ENCODE measurements at places on chromosomes 2 and 18.

- no peaks in the 10 kb centered on the region for H3K36me3 ChIP-seq
- no peaks in the 10 kb centered on the region for H3K27me3 ChIP-seq
- no peak overlapping the region for H3K4me3 ChIP-seq
- no peaks in the 10 kb centered on the region for H3K4me1 ChIP-seq
Observed at GRCh38 chr2:85718885-85719492, 24.8 kb downstream of the GNLY start.

GRCh38 chr2:141038341-141038740, 1092.5 kb downstream of the LRP1B start:
- no peak overlapping the region for H3K4me3 ChIP-seq
- H3K36me3 ChIP-seq, result no peaks in the 10 kb centered on the region
- H3K4me1 ChIP-seq, result no peaks in the 10 kb centered on the region
- H3K27ac ChIP-seq, result no peak overlapping the region
- no peaks in the 10 kb centered on the region for H3K27me3 ChIP-seq
- DNase-seq, result no peak

- no peaks in the 10 kb centered on the region for H3K27me3 ChIP-seq
- DNase-seq, result no peak
- no peak overlapping the region for H3K4me3 ChIP-seq
- peaks cover 73% of the 10 kb centered on the region for H3K36me3 ChIP-seq
Observed at GRCh38 chr2:218281449-218281848, 10.9 kb downstream of the TMBIM1 start.

GRCh38 chr2:151757861-151758260, 23.6 kb upstream of the NEB start:
- no peak overlapping the region for H3K4me3 ChIP-seq
- H3K27me3 ChIP-seq, result no peaks in the 10 kb centered on the region
- DNase-seq, result no peak
- no peaks in the 10 kb centered on the region for H3K4me1 ChIP-seq
- no peaks in the 10 kb centered on the region for H3K36me3 ChIP-seq

DNA sequence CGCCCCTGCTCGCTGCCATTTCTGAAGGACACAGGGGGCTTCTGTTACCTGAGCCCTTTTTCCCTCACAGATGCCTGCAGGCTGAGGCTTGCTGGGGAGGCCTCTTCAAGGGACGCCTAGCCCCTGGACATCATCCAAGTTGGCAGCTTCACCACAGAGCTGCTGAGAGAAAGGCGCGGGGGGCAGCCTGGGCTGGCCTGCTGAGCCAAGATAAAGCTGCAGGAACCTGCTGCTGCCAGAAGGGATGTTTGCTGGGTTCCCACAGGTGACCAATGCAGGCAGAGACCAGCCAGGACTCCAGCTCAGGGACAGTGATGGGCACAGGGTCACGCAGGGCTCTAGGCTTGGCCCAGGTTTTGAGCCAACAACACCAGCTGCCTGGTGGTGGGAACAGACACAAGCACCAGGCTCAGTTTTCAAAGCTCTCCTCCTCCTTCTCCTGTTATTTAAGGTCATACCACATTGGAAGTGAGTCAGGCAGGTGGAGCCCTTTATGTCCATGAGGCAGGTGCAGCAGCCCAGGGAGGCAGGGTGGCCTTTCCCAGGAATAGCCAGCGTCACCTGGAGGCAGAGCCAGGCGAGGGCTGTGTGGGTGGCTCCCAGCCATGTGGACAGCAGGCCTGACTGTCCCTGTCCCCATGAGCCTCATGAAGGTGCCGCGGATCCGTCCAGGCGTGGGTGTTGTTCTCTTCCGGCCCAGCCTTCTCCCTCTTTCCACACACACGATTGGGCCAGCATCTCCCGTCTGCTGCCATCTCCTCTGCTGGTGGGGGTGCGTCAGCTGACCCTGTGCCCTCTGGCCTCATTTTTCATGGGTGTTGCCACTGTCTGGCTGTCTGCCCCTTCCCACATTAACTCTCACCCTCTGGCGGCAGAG, 515.5 kb upstream of the MYT1L start:
- no peak overlapping the region for H3K27ac ChIP-seq
- H3K4me1 ChIP-seq, result no peaks in the 10 kb centered on the region
- peaks cover 7% of the 10 kb centered on the region for H3K27me3 ChIP-seq
- DNase-seq, result no peak

GRCh38 chr2:36397728-36398413, 42.3 kb downstream of the CRIM1 start:
- H3K4me3 ChIP-seq, result no peak overlapping the region
- H3K4me1 ChIP-seq, result no peaks in the 10 kb centered on the region
- H3K27ac ChIP-seq, result no peak overlapping the region
- H3K27me3 ChIP-seq, result no peaks in the 10 kb centered on the region
